ENCODE measurements at places on chromosomes 7 and 10. TPM values are rescaled to one million over a fixed set of nuclear protein-coding genes. Genes with fewer than 3 reads are reported as not detected.

Gene FGFBP3
- total RNA-seq = 2.3 TPM

Gene CUTC
- total RNA-seq = 35.8 TPM

Gene PRXL2A
- total RNA-seq = 40.7 TPM

Gene SLC13A4
- not detected for total RNA-seq

Gene GHRHR
- not detected for total RNA-seq

Gene GRM3
- not detected for total RNA-seq

Gene TCF7L2
- total RNA-seq = 20.6 TPM

Gene ENKUR
- 0.27 TPM for total RNA-seq

Data from A549 treated with CpdA at 1 μM for 4 hours (cell line).